CD4-positive, CD25-positive, alpha-beta regulatory T cell (primary cell): ENCODE measurements at places on chromosomes 7 and 10.

GRCh38 chr7:48551652-48552051 lies 372.7 kb upstream of the CDC14C start:
- no peak overlapping the region for H3K4me3 ChIP-seq
- H3K27ac ChIP-seq, result no peak overlapping the region
- H3K36me3 ChIP-seq, result no peaks in the 10 kb centered on the region
- H3K27me3 ChIP-seq, result no peaks in the 10 kb centered on the region
- DNase-seq, result no peak
- H3K4me1 ChIP-seq, result no peaks in the 10 kb centered on the region

- H3K4me3 ChIP-seq, result no peak overlapping the region
- H3K36me3 ChIP-seq, result no peaks in the 10 kb centered on the region
- no peaks in the 10 kb centered on the region for H3K27me3 ChIP-seq
- no peak for DNase-seq
- H3K27ac ChIP-seq, result no peak overlapping the region
These were observed 59.2 kb downstream of the C10orf90 start for GRCh38 chr10:126611303-126611702.

DNA sequence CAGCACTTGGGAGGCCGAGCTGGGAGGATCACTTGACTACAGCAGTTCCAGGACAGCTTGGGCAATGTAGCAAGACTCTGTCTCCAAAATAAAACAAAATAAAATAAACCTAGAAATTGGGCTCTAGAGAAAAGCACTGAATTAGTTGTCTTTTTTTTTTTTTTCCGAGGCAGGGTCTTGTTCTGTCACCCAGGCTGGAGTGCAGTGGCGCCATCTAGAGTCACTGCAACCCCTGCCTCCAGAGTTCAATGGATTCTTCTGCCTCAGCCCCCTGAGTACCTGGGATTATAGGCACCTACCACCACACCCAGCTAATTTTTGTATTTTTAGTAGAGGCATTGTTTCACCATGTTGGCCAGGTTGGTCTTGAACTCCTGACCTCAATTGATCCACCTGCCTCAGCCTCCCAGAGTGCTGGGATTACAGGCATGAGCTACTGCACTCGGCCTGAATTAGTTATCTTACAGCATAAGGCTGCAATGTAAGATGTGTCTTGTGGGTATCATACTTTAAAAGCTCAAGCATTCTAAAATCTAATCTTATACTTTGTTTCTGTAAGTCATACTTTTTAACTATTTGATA lies 12.8 kb downstream of the MEIG1 start:
- H3K4me1 ChIP-seq, result no peaks in the 10 kb centered on the region
- H3K36me3 ChIP-seq, result no peaks in the 10 kb centered on the region
- no peak for DNase-seq
- peaks cover 3% of the 10 kb centered on the region for H3K27me3 ChIP-seq

DNA sequence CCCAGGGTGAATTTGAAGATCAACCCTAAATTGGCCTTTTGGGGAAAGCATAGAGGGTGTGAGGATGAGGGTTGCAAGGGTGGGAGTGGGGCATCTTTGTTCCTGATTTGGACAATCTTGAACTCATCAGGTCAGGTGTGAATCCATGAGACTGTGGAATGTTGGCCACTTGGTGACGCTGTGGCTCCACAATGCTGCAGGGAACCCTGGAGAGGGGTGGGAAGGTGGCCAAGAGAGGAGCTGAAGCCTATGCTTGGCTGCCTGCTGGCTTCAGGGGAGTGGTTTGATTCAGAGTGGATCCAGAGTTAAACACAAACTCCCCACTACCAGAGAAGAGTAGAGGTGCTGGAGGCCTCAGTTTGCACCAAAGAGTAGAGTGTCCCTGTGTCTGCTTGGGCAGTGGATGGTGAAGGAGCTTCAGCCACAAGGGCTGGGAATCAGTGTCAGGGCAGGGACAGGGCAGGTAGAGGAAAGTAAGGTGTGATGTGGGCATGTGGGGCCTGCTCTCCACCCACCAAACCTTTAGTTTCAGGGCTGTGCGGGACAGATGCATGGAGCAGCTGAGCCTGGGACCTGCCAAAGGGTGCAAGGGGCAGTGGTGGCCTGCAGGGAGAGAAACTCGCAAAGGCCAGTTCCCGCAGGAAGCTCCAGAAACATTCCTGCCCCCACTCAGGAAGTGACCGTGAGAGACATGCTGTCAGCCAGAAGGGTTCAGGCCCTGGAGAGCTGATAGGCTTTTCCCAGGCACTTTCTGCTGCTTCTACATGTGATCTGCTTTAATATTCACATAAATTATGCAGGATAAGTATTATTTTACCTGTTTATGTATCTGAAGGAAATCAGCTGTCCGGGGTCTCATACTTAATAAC lies 81.0 kb upstream of the PRSS58 start:
- H3K27ac ChIP-seq, result no peak overlapping the region
- no peaks in the 10 kb centered on the region for H3K36me3 ChIP-seq
- H3K4me3 ChIP-seq, result no peak overlapping the region
- H3K27me3 ChIP-seq, result peaks cover 4% of the 10 kb centered on the region
- no peak for DNase-seq
- H3K4me1 ChIP-seq, result no peaks in the 10 kb centered on the region

DNA sequence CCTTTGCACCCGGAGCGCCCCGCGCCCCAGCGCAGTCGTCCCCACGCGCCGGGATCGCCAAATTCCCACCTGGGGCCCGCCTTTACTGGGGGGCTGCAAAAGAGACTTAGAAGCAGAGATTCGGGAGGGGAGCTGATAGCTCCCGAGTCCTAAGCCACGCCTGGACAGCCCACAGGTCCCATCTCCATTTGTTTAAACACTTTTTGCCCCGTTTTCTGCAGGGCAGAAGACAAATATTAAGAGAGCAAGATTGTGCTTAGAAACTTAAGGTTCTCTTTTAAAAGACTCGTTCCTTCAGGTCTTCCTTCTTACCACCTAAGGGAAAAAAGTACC lies 299.1 kb upstream of the NFE2L3 start:
- peaks cover 23% of the 10 kb centered on the region for H3K4me1 ChIP-seq
- no peak overlapping the region for H3K27ac ChIP-seq
- peaks cover 74% of the 10 kb centered on the region for H3K27me3 ChIP-seq
- no peaks in the 10 kb centered on the region for H3K36me3 ChIP-seq

DNA sequence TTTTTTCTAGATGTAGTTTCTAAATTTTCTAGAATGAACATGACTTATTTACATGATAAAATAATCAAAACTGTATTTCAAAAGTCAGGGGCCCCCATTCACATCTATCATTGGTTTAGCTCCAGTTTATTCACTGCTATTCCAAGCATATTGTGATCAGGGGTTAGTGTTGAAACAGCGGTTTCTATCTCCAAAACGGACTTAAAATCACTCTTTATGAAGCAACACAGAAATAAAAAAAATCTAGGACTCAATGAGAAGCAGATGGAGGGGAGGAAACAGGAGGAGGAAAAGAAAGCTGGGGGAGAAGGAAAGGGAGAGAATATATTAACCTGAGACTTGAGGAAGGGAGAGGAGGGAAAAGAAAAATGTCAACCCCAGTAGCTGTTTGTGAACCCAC lies 14.8 kb upstream of the CH25H start:
- H3K4me3 ChIP-seq, result no peak overlapping the region
- DNase-seq, result no peak
- peaks cover 28% of the 10 kb centered on the region for H3K36me3 ChIP-seq

GRCh38 chr7:142910481-142910880 lies 23.1 kb downstream of the TRPV5 start:
- DNase-seq, result no peak
- H3K27ac ChIP-seq, result no peak overlapping the region
